T1000 (cell line): ENCODE measurements at places on chromosomes 1 and 21.

- DNase-seq, result no peak
Measured at GRCh38 chr1:68675336-68675735, 178.5 kb upstream of the DEPDC1 start.

DNA sequence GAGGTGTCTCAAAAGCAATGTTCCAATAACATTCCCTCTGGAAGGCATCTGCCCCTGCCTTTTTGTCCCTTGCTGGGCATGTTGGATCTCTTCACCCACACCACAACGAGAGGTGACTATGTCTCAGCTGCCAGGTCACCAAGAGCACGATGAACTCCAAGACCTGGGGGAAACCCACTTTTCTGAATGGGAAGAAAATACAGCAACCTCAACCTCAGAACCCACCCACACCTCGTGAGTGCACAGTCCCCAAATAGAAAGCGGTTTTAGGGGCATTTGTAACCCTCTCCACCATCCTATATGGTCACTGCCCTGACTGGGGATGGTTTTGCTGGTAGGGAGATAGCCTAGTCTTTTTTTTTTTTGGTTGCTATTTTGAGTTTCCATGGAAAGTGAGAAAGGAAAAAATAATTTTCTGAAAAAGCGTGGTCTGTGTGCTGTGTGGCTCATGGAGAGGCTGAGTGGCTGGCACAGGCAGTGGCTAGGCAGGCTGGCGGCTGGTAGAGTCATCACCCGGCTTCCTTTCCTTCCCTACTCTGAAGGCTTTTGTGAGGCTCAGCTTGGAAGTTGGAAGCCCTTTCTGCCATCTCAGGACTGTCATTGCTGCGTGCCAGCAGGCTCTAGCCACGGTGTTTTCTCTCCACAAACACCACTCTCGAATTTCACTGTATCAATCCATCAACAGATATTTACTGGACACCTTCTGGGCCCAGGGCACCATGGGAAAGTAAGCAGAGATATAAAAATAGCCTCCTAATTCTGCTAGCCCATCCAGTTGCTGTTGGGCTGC, 15.8 kb downstream of the TSPAN2 start:
- DNase-seq, result no peak

GRCh38 chr1:108841703-108842102, 15.2 kb downstream of the AKNAD1 start:
- DNase-seq, result no peak

DNA sequence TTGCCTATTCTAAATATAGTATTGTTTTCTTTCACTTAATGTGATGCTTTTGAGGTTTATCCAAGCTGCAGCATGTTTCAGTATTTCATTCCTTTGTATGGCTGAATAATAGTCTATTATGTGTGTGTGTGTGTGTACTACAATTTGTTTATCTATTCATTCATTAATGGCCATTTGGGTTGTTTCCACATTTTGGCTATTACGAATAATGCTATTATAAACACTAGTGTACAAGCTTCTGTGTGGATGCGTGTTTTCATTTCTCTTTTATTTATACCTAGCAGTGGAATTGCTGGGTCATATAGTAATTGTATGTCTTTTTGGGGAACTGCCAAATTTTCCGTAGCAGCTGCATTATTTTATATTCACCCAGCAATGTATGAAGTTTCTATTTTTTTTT, 15.0 kb upstream of the THEM5 start:
- no peak for DNase-seq

DNA sequence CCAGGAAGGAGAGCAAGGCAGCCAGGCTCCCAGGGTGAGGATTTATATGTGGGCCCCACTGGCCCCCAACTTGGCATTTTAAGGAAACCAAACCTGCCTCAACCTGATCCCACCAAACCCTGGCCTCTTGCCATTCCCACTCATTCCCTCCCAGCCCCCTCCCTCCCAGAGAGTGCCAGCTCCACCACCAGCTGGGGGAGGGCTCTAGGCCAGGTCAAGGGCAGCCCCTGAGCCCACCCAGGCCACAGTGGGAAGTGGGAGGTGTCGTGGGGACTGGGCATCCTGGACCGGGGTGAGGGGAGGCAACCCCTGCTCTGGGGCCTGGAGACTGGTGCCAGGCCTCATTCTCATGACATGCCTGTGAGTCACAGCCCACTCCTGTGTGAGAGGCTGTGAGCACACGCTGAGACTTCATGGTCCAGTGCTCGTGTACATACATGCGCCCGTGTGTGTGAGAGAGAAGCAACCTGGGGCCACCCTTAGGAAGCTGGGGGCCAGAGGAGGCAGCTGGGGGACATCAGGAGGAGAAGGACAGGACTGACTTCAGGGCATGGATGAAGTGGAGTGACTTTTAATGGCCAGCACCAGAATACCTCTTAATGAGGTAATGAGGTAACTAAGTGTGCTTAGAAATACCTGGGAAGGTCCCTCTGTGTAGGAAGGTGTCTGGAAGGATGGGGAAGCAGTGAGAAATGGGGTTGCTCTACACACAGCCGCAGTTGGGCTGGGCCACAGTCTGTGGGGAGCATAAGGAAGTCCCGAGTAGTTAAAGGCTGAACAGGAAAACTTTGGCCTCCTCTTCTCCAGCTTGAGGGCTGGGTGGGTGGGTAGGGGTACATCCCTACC, at the start of gene S100A2:
TSS of gene S100A2 (minus strand) at position 316 of the 846 bp plus-strand sequence. CDS start 1,967 bp downstream, outside the sequence.
- DNase-seq, result peak; percentile 43

DNA sequence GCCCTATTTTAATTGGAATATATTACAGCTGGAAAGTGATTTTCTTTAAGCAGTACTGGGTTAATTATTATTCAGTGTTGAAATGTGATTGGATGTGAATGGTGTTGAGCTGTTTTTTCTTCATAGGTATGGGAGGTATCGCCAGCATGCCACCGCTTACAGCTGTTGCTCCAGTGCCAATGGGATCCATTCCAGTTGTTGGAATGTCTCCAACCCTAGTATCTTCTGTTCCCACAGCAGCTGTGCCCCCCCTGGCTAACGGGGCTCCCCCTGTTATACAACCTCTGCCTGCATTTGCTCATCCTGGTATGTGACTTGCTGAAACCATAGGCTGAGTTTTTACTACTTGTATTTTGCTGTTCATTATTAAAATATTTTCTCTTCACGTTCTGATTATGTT, 107.7 kb downstream of the ITSN1 start:
- DNase-seq, result no peak

DNA sequence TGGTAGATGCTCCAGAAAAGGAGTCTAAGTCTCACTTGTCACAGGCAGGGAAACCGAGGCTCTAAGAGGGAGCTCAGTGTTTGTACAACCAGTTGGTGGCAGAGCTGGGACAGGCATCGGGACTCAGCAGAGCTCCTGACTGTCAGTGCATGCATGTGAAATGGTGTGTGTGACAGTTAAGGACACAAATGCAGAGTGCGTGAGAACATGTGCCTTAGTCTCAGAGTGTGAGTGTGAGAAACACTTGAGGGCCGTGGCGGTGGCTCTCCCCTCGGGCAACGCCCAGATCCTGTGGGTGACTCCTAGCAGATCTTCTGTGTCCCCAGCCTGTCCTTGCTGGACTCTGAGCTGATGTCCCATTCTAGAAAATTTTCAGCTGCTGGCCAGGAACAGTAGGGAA, 362.6 kb downstream of the MATN1 start:
- no peak for DNase-seq

DNA sequence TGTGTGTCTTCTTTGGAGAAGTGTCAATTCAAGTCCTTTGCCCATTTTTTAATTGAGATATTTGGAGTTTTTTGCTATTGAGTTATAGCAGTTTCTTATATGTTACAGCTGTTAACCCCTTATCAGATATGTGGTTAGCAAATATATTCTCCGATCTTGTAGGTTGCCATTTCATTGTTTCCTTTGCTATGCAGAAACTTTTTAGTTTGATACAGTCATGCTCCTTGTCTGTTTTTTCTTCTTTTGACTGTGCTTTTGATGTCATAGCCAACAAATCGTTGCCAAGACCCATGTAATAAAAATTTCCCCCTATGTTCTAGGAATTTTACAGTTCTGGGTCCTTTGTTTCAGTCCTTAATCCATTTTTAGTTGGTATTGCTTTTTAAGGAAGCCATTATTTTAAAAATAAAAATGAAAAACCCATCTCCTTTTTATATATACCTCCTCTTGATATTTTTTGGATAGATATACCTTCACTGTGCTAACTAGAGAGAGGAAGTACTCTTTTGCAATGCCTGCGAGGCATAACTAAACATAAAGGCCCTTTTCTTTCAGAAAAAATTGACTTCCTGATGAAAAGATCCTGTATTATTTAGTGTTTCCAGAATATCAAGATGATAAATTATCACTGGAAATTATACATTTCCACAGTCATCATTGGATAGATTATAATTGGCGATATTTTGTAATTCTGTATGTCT, 127.8 kb downstream of the HS2ST1 start:
- DNase-seq, result no peak

DNA sequence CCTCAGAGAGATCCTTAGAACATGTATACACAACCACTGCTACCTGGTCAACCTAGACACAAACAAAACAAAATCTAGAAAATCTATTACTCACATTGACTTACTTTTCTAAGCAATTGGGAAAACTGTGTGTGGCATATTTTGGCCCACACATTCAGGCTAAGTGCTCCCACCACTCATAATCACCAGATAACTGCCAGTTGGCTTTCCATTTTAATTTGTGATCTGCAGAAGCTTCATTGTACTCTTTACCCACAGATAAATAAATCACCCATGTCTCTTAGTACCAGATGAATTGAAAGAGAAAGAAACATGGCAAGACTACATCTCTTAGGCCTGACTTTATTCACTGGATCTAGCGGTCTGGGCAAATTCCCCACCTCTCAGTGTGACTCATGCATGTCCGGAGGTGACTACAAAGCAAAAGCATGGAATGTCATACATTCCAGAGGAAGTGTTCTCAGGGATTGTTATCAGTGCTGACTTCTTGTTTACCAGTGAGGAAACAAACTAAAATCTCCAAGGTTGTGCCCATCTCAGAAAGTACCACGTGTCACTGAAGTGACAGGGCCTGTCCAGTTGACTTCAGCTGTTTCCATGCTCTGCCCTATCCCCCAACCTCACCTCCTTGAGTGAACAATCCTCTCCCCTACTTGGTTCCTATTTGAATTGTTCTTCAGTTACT, 52.4 kb upstream of the BCL10 start:
- peak; percentile 75 for DNase-seq

GRCh38 chr1:53306168-53306567, 21.7 kb downstream of the LRP8 start:
- no peak for DNase-seq

GRCh38 chr1:27577504-27578188, 26.3 kb downstream of the AHDC1 start:
- no peak for DNase-seq

- no peak for DNase-seq
Measured at GRCh38 chr21:23021481-23021880, 2023.3 kb downstream of the NCAM2 start.

DNA sequence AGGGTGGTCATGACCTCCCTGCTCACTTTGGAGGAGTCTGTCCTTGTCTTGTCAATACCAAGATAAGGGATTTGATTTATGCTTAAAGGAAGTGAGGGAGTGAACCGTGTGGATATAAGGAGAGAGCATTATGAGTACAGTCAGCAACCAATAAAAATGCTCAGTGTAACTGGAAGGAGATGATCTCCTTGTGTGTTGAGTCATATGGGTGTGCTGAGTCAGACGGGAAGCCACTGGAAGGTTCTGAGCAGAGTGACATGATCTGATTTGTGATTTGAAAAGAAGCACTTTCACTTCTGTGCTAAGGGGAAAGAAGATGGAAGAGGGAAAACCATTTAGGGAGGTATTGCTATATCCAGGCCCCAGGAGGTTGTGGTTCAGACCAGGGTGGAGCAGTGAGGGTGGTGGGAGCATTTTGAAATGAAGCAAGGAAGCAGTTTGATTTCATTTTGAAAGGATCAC, 2.5 kb upstream of the BCL10 start:
- peak; percentile 39 for DNase-seq

GRCh38 chr1:64167176-64167575, 36.2 kb upstream of the UBE2U start:
- no peak for DNase-seq

GRCh38 chr1:42973286-42973685, 14.6 kb upstream of the SLC2A1 start:
- no peak for DNase-seq

GRCh38 chr1:176843352-176844297, 320.9 kb downstream of the ASTN1 start:
- no peak for DNase-seq

DNA sequence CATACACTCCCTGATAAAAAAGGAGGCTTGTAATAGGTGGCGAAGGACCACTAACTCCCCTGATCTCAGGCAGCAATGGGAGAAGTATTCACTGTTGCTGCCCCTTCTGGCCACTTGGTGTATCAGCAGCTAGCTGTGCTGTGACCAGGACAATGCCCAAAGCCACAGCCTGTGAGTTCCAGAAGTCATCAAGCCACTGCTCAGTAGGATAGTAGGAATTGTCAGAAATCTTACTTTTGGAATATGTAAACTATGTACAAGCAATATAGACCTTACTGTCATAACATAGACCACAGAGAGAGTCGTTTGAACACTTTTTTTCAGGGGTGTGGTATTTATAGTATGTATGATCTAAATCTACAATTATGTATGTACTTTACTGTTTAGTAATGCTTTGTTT, 248.3 kb upstream of the CAMK1G start:
- no peak for DNase-seq

- no peak for DNase-seq
Measured at GRCh38 chr1:162293073-162293692, 83.5 kb downstream of the SPATA46 start.

GRCh38 chr1:247113094-247113497, 8.9 kb upstream of the ZNF669 start:
- DNase-seq, result no peak

- no peak for DNase-seq
Measured at GRCh38 chr1:185540295-185540694, 193.9 kb upstream of the HMCN1 start.

- no peak for DNase-seq
Measured at GRCh38 chr1:96825231-96825630, 103.6 kb downstream of the PTBP2 start.

DNA sequence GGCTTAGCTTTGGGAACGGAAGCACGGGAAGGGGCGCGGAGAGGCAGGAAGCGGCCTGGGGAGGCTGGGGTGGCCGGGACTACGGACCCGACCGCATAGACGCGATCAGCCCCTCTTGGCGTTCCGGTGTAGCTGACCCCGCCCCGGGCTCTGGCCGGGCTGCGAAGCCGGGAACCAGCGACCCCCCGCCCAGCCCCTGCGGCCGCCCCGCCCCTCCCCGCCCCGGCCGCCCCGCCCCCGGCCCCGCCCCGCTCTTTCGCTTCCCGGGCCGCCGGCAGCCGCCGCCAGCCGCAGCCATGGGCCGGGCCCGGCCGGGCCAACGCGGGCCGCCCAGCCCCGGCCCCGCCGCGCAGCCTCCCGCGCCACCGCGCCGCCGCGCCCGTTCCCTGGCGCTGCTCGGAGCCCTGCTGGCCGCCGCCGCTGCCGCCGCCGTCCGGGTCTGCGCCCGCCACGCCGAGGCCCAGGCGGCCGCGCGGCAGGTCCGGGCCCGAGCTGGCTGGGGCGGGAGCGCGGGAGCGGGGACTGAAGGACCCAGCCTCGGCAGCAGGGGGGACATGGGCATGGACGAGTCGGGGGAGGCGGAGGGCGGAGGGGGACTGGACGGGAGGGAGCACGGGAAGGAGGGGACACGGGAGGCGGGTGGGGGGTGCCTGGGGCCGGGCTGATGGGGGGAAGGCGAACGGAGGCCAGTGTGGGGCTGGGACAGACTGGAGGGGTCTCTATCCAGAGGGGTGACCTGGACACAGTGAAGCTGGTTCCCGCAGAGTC, at the start of gene SELENON:
TSS of gene SELENON (plus strand) at position 259 of the 768 bp plus-strand sequence. CDS start at position 297, 38 bp downstream.
- peak; percentile 20 for DNase-seq
